ENCODE measurements at places on chromosomes 4 and X.

- H3K36me3 ChIP-seq, result no peaks in the 10 kb centered on the region
- H3K27ac ChIP-seq, result no peak overlapping the region
- no peak overlapping the region for H3K4me3 ChIP-seq
- no peaks in the 10 kb centered on the region for H3K27me3 ChIP-seq
- no peaks in the 10 kb centered on the region for H3K4me1 ChIP-seq
Measured at GRCh38 chr4:160184884-160185283, 1082.0 kb downstream of the RAPGEF2 start.

DNA sequence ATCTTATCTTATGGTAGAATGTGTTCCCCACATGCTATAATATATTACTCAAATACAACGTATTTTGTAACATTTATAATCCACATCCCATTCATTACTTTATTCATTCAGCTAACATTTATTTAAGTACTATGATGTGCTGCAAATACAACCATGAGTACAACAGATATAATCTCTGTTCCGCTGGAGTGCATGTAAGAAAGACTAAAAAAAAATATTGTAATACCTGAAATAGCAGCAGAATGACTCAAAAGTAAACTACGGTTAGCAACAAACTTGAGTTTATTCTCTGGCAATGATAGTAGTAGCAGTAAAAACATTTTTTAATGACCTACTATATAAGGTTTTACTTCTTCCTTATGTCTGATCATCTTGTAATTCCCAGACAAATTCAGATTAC, 1776.3 kb downstream of the STIM2 start:
- no peak overlapping the region for H3K27ac ChIP-seq
- no peak overlapping the region for H3K4me3 ChIP-seq
- no peaks in the 10 kb centered on the region for H3K36me3 ChIP-seq
- no peak for DNase-seq
- no peaks in the 10 kb centered on the region for H3K4me1 ChIP-seq

GRCh38 chr4:159413306-159413943, 310.5 kb downstream of the RAPGEF2 start:
- H3K27ac ChIP-seq, result no peak overlapping the region
- H3K36me3 ChIP-seq, result no peaks in the 10 kb centered on the region
- no peak overlapping the region for H3K4me3 ChIP-seq
- H3K27me3 ChIP-seq, result no peaks in the 10 kb centered on the region
- DNase-seq, result peak; percentile 47
- peaks cover 23% of the 10 kb centered on the region for H3K4me1 ChIP-seq

- H3K4me3 ChIP-seq, result no peak overlapping the region
- no peaks in the 10 kb centered on the region for H3K36me3 ChIP-seq
- H3K27ac ChIP-seq, result no peak overlapping the region
- DNase-seq, result no peak
- H3K4me1 ChIP-seq, result no peaks in the 10 kb centered on the region
- H3K27me3 ChIP-seq, result no peaks in the 10 kb centered on the region
Measured at GRCh38 chr4:164799410-164799809, 45.5 kb downstream of the SMIM31 start.

- no peaks in the 10 kb centered on the region for H3K27me3 ChIP-seq
- peaks cover 12% of the 10 kb centered on the region for H3K4me1 ChIP-seq
- H3K36me3 ChIP-seq, result no peaks in the 10 kb centered on the region
- no peak overlapping the region for H3K4me3 ChIP-seq
- no peak for DNase-seq
Measured at GRCh38 chr4:95360256-95360903, 188.4 kb downstream of the UNC5C start.

DNA sequence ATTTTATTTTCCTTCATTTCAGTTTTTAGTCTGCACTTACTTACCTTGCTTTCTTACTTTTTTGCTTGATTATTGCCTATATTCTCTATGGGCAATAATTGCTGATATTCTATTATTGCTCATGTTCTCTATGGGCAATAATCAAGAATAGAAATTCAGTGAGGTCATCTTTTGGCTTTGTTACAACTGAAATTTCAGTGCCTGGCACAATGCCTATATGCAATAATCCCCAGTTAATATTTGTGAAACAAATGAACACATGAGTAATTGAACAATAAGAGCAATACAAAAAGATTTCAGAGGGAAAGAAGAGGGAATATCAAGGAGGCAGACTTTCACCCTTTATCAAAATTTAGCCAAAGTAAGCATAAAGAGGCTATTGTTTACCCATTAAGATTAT, 48.6 kb upstream of the ARSJ start:
- no peaks in the 10 kb centered on the region for H3K27me3 ChIP-seq
- no peaks in the 10 kb centered on the region for H3K4me1 ChIP-seq
- H3K36me3 ChIP-seq, result no peaks in the 10 kb centered on the region
- DNase-seq, result no peak
- no peak overlapping the region for H3K27ac ChIP-seq

- no peaks in the 10 kb centered on the region for H3K27me3 ChIP-seq
- no peaks in the 10 kb centered on the region for H3K36me3 ChIP-seq
- peak overlapping the region; percentile 74 for H3K4me3 ChIP-seq
Measured at GRCh38 chrX:130340271-130340670, 552 bp downstream of the SLC25A14 start.

DNA sequence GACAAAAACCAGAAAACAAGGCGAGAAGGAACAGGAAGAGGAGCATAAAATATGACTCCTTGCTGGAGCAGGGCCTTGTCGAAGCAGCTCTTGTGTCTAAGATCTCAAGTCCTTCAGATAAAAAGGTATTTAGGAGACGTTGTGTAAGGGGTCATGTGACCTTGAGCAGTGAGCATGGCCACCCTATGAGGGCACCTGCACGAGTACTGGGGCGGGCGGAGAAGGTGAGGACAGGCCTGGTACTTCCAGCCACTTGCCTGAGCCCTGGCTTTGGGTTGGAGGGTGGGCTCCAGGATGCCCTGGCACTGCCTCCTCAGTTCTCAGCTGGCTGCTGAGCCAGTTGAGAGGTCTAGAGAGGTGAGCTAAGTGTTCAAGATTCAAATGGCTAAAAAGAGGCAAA, 29.9 kb downstream of the NSD2 start:
- no peak overlapping the region for H3K4me3 ChIP-seq
- peaks cover 18% of the 10 kb centered on the region for H3K36me3 ChIP-seq
- H3K27me3 ChIP-seq, result no peaks in the 10 kb centered on the region
- DNase-seq, result no peak
- H3K27ac ChIP-seq, result no peak overlapping the region

DNA sequence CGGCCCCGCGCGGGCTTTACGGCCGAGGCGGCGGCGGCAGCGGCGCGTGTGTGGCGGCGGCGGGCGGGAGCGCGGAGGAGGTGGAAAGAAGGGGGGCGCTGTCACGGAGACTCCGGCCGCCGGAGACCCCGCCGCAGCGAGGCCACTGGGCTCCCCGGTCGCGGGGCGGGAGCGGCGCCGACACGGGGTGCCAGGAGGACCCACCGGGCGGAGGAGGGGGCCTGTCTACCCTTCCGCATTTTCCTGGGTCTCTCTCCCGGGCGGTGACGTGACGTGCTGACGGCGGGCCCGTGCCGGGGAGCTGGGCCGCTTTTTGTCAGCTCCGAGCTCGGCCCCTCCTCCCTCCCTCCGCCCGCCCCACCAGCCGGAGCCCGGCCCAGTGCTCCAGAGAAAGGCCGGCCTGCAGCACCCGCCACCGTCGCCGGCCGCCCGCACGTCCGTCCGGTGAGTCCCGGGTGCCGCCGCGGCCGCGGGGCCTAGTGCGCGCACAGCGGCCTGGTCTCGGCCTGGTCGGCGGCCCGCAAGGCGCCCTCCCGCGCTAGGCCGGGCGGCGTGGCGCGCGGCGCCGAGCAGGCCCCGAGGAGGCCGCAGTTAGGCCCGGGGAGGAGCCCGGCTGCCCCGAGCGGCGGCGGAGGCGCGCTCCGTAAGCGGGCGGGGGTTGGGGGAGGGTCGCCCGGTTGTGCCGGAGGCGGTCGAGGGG, at the start of gene ZFX:
ZFX (plus strand) TSS at position 379 of the 700 bp plus-strand sequence. CDS start 23,014 bp downstream, outside the sequence.
- DNase-seq, result peak; percentile 53
- H3K27me3 ChIP-seq, result no peaks in the 10 kb centered on the region
- peaks cover 32% of the 10 kb centered on the region for H3K4me1 ChIP-seq
- H3K4me3 ChIP-seq, result peak within 1 kb of the TSS; percentile 82

DNA sequence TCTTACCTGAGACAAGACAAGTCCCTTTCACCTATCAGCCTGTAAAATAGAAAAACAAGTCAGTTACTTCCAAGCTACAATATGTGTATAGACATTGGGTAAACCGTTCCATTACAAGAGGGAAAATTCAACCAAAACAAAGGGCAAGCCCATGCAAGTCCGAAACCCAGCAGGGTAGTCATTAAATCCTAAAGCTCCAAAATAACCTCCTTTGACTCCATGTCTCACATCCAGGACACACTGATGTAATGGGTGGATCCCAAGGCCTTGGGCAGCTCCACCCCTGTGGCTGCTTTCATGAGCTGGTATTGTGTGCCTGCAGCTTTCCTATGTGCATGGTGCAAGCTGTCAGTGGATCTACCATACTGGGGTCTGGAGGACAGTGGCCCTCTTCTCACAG, 14.7 kb upstream of the FAM47B start:
- no peaks in the 10 kb centered on the region for H3K36me3 ChIP-seq
- H3K27ac ChIP-seq, result no peak overlapping the region
- H3K4me1 ChIP-seq, result no peaks in the 10 kb centered on the region
- no peak overlapping the region for H3K4me3 ChIP-seq
- no peaks in the 10 kb centered on the region for H3K27me3 ChIP-seq
- no peak for DNase-seq

GRCh38 chr4:40596522-40596921, 33.1 kb downstream of the RBM47 start:
- H3K27ac ChIP-seq, result no peak overlapping the region
- H3K27me3 ChIP-seq, result no peaks in the 10 kb centered on the region
- H3K36me3 ChIP-seq, result no peaks in the 10 kb centered on the region
- no peak for DNase-seq

DNA sequence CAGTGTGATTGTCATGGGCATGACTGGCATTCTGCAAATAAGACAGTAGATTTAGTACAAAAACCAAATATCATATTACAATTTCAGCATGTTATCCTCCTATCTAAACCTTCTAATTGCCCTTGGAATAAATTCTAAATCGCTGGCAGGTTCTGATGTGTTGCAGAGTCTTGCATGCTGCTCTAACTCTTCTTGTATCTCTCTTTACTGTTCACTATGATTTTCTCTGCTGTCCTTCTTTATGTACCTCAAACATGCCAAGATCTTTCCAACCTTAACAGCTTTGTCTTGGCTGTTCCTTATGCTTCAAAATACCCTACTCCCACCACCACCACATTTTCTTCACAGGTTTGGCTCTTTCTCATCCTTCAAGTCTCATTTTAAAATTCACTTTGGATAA, 43.0 kb upstream of the KCNIP4 start:
- no peaks in the 10 kb centered on the region for H3K4me1 ChIP-seq
- no peaks in the 10 kb centered on the region for H3K36me3 ChIP-seq
- H3K4me3 ChIP-seq, result no peak overlapping the region

- H3K4me3 ChIP-seq, result no peak overlapping the region
- no peaks in the 10 kb centered on the region for H3K4me1 ChIP-seq
- H3K36me3 ChIP-seq, result no peaks in the 10 kb centered on the region
- no peaks in the 10 kb centered on the region for H3K27me3 ChIP-seq
Measured at GRCh38 chr4:61841714-61842113, 641.6 kb downstream of the ADGRL3 start.

DNA sequence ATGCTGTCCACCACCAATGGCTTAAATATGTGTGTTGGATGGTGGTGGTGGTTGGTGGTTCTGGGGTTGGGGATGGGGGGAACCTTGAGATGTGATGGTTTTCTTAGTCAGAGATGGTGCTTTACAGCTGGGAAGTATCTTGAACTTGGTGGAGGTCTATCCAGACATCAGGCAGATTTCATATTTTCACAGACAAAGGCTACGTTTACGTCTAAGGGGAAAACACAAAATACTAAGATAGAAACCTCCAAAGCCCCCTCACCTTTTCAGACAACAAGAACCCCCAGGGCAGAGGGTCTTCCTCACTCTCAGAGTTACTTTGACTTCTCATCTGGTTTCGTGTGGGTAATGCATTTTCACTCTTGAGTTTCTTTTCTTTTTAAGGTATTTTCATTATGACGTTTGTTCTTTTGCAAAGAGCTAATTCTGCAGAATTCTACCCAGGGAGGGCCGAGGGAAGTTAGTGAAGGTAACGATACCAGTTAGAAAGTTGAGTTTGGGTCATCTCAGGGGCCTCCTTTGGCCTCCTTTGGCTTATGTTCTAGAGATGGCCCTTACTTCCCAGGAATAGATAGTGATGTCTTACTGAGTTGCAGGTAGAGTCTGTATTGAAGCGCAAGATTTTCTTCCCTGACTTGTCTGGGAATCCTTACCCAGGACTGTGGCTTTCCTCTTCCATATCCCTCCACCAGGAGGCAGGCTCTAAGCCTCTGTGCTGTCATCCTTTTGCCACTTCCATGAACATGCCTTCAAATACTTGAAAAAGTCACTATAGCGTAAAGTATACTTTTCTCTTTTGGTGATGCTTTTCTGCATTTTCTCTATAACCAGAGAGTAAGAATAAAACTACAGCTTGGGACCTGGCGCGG, 31.9 kb downstream of the RHOH start:
- no peak overlapping the region for H3K4me3 ChIP-seq
- no peaks in the 10 kb centered on the region for H3K36me3 ChIP-seq
- no peaks in the 10 kb centered on the region for H3K27me3 ChIP-seq
- no peak for DNase-seq
- H3K4me1 ChIP-seq, result no peaks in the 10 kb centered on the region

GRCh38 chrX:9955506-9955905, 11.7 kb upstream of the CLDN34 start:
- H3K4me1 ChIP-seq, result no peaks in the 10 kb centered on the region
- no peaks in the 10 kb centered on the region for H3K36me3 ChIP-seq
- H3K4me3 ChIP-seq, result no peak overlapping the region

GRCh38 chrX:119132316-119132715, 4.7 kb upstream of the KIAA1210 start:
- H3K27ac ChIP-seq, result no peak overlapping the region
- no peaks in the 10 kb centered on the region for H3K27me3 ChIP-seq
- no peak overlapping the region for H3K4me3 ChIP-seq
- no peaks in the 10 kb centered on the region for H3K4me1 ChIP-seq

- H3K4me3 ChIP-seq, result no peak overlapping the region
- no peak overlapping the region for H3K27ac ChIP-seq
- no peaks in the 10 kb centered on the region for H3K27me3 ChIP-seq
- no peak for DNase-seq
- H3K36me3 ChIP-seq, result no peaks in the 10 kb centered on the region
- H3K4me1 ChIP-seq, result no peaks in the 10 kb centered on the region
Measured at GRCh38 chr4:87707279-87707918, 57.3 kb downstream of the DMP1 start.

- H3K27me3 ChIP-seq, result no peaks in the 10 kb centered on the region
- no peak for DNase-seq
- H3K36me3 ChIP-seq, result no peaks in the 10 kb centered on the region
Measured at GRCh38 chrX:39928704-39929378, 168.9 kb downstream of the BCOR start.

- DNase-seq, result no peak
- no peaks in the 10 kb centered on the region for H3K36me3 ChIP-seq
- no peak overlapping the region for H3K4me3 ChIP-seq
- peaks cover 36% of the 10 kb centered on the region for H3K27me3 ChIP-seq
- H3K27ac ChIP-seq, result no peak overlapping the region
- no peaks in the 10 kb centered on the region for H3K4me1 ChIP-seq
Measured at GRCh38 chr4:8000721-8001491, 61.2 kb upstream of the AFAP1 start.

GRCh38 chr4:86452422-86452891, 92.6 kb upstream of the MAPK10 start:
- no peaks in the 10 kb centered on the region for H3K36me3 ChIP-seq
- H3K27ac ChIP-seq, result no peak overlapping the region
- DNase-seq, result no peak
- no peaks in the 10 kb centered on the region for H3K27me3 ChIP-seq
- H3K4me1 ChIP-seq, result no peaks in the 10 kb centered on the region

- peaks cover 17% of the 10 kb centered on the region for H3K4me1 ChIP-seq
- H3K4me3 ChIP-seq, result no peak overlapping the region
- no peaks in the 10 kb centered on the region for H3K27me3 ChIP-seq
- no peak overlapping the region for H3K27ac ChIP-seq
Measured at GRCh38 chr4:185740471-185740873, 71.5 kb downstream of the SORBS2 start.
